GM12878 (cell line): ENCODE measurements at places on chromosomes 11 and 22. TPM values are rescaled to one million over a fixed set of nuclear protein-coding genes. Genes with fewer than 3 reads are reported as not detected.

Gene POLR3H
- 36.6 and 40.9 TPM in 2 replicates for total RNA-seq

Gene SMC1B
- total RNA-seq, result not detected in 2 replicates

Gene GPR152
- total RNA-seq, result not detected in 2 replicates

GRCh38 chr11:8442301-8442700 lies 151.7 kb downstream of the STK33 start:
- no peak overlapping the region for H3K27ac ChIP-seq
- no peaks in the 10 kb centered on the region for H3K4me1 ChIP-seq
- H3K27me3 ChIP-seq, result no peaks in the 10 kb centered on the region

DNA sequence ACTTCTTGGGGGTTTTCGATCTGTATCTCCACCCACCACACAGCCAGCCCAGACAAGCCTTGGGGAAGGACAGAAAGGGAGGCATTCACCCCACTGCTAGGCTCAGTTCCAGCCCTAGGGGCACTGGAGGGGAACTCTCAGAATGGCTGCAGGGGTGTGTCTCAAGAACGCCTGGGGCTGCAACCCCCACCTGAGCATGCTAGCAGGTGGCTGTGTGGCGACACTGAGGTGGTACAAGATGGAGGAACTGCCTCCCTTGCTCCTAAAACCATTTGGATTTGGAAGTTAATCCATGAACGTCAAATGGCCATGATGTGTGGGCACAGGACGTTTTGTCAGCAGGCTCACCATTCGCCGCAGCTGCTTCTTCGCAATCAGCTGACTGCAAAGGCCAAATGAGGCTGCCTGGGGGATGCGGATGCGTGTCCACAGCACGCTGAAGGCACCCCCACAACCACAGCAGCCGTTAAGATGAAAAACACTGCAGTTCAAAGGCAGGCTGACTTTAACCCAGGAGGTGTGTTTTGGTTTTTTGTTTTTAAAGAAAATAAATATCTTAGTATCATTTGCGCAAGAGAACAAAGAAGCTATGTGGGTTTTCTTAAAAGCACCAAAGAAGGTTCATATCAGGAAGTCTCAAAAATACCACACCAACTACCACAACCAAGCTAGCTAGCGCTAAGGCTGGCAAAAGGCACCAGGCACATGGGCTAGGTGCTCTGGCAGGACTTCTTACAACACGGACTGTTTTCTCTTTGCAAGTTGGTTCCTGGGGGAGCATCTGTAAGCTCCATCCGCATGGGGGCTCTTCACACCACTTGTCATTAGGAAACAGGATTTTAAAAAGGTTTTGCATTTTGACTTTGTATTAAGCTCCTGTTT lies 22.2 kb upstream of the NAP1L4 start:
- H3K27me3 ChIP-seq, result no peaks in the 10 kb centered on the region
- peaks cover 17% of the 10 kb centered on the region for H3K4me1 ChIP-seq
- H3K4me3 ChIP-seq, result no peak overlapping the region
- H3K36me3 ChIP-seq, result peaks cover 19% of the 10 kb centered on the region

DNA sequence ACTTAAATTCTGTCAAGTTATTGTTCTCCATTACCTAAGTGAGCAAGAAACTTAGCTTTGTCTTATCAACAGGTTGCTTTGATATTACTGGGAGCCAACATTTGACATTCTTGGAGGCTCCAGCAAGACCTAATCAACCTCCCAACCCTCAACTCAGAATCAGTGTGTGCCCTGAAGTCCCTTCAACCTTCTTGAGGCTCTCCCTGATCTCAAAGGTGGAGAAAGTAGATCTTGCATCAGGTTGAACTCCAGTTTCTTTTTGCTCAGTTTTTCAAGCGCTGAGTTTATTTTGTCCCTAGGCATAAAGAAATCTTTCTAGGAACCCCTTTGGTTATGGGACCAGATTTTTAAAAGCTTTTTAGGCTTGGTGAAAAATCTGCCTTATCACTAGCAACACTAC lies 1.4 kb downstream of the FAM111A start:
- peaks cover 24% of the 10 kb centered on the region; the same call in 1 of the 2 replicates for H3K4me1 ChIP-seq
- H3K27me3 ChIP-seq, result no peaks in the 10 kb centered on the region
- no peaks in the 10 kb centered on the region; the same call in 1 of the 2 replicates for H3K36me3 ChIP-seq
- H3K4me3 ChIP-seq, result peak overlapping the region; percentile 83
- no peak for DNase-seq

GRCh38 chr11:2204361-2205213 lies 33.0 kb upstream of the TH start:
- H3K27ac ChIP-seq, result no peak overlapping the region
- H3K4me1 ChIP-seq, result no peaks in the 10 kb centered on the region
- no peaks in the 10 kb centered on the region for H3K36me3 ChIP-seq
- no peak overlapping the region for H3K4me3 ChIP-seq
- DNase-seq, result no peak

GRCh38 chr11:15839061-15839460 lies 517.3 kb downstream of the SOX6 start:
- H3K4me1 ChIP-seq, result no peaks in the 10 kb centered on the region
- no peak for DNase-seq
- no peak overlapping the region for H3K4me3 ChIP-seq
- no peak overlapping the region for H3K27ac ChIP-seq
- no peaks in the 10 kb centered on the region for H3K36me3 ChIP-seq

- no peaks in the 10 kb centered on the region for H3K27me3 ChIP-seq
- no peak overlapping the region for H3K27ac ChIP-seq
- H3K4me3 ChIP-seq, result no peak overlapping the region
- H3K36me3 ChIP-seq, result no peaks in the 10 kb centered on the region
- no peak for DNase-seq
- H3K4me1 ChIP-seq, result peaks cover 20% of the 10 kb centered on the region
Measured at GRCh38 chr22:26608129-26608528, 9.7 kb downstream of the CRYBB1 start.

- H3K27ac ChIP-seq, result peak overlapping the region; percentile 80
- DNase-seq, result peak; percentile 66
- peaks cover 61% of the 10 kb centered on the region for H3K4me1 ChIP-seq
- 0 out of 2 replicates have a peak overlapping the region, but pooled peaks have one; percentile 1 for H3K4me3 ChIP-seq
- peaks cover 6% of the 10 kb centered on the region; the same call in 1 of the 2 replicates for H3K36me3 ChIP-seq
Measured at GRCh38 chr22:30314915-30315314, 11.8 kb downstream of the TBC1D10A start.

DNA sequence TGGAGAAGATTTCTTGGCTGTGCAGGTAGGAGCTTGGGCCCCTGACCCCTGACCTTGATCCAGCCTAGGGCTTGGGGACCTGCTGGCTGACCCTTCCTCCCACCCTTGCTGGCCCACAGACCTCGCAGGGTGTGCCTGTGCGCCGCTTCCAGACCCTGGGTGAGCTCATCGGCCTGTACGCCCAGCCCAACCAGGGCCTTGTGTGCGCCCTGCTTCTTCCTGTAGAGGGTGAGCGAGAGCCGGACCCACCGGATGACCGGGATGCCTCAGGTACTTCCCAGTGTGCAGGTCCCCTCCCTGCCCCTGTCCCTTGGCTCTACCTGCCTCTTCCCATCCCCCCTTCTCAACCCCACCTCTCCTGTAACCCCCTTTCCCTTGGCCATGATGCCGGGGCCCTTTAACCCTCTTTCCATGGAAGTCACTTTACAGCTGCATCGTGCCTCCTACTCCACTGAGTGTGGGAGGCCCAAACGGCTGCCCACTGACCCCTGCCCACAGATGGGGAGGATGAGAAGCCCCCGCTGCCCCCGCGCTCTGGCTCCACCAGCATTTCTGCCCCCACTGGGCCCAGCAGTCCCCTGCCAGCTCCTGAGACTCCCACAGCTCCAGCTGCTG lies 3.8 kb downstream of the INPPL1 start:
- no peak overlapping the region for H3K4me3 ChIP-seq
- peaks cover 8% of the 10 kb centered on the region for H3K4me1 ChIP-seq
- no peaks in the 10 kb centered on the region for H3K27me3 ChIP-seq
- DNase-seq, result no peak

GRCh38 chr11:118241764-118242098 lies 10.4 kb downstream of the MPZL3 start:
- no peak overlapping the region for H3K27ac ChIP-seq
- DNase-seq, result no peak
- peaks cover 19% of the 10 kb centered on the region for H3K4me1 ChIP-seq
- no peaks in the 10 kb centered on the region for H3K36me3 ChIP-seq

- no peak for DNase-seq
- H3K4me3 ChIP-seq, result no peak overlapping the region
- no peaks in the 10 kb centered on the region for H3K27me3 ChIP-seq
- H3K4me1 ChIP-seq, result no peaks in the 10 kb centered on the region
Measured at GRCh38 chr11:63132985-63133775, 10.8 kb downstream of the SLC22A24 start.

- H3K27me3 ChIP-seq, result no peaks in the 10 kb centered on the region
- peak overlapping the region; percentile 72 for H3K4me3 ChIP-seq
- DNase-seq, result no peak
Measured at GRCh38 chr11:43681401-43681942, 934 bp downstream of the HSD17B12 start.
